Activated CD4-positive, alpha-beta memory T cell treated with anti-CD3 and anti-CD28 coated beads, Interleukin-2, amount 10 ng/mL, durations not matched to agents 7 days and 5 days (primary cell): ENCODE measurements at places on chromosomes 3 and 15. TPM values are rescaled to one million over a fixed set of nuclear protein-coding genes. Genes with fewer than 3 reads are reported as not detected.
A peak's percentile ranks its signal among the peaks of the same experiment; 100 is the strongest.

DNA sequence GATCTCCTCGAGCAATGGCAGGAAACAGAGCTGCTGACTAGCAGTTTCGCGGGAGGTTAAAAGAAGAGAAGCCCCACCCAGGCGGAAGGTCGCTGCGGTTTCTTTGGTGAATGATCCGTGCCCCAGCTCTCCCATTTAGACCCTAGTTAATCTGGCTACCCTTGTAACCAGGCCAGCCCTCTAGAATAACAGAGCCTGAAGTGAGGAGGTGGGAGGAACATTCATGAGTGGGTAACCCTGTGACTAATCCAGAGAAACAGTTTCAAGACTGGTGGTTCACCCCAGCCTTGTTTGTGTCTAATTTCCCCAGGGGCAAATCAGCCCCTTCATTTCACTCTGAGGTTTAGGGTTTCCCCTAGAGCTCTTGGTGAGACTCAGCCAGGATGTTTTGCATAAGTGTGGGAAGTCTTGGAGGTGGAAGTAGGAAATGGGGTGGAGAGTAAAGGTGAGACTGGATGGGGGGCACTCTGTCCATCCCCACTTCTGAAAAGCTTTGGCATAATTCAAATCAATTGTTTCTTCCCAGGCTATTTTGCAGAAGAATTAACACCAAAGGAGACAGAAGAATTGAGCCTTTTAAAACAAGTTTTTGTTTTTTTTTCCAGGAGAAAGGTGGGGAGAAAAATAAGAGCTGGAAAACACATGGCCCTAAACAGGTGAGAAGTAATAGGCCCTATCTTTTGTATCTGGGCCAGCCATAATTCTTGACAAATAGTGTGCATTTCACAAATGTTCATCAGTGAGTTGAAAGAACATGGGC, 303.1 kb downstream of the RPLP1 start:
- H3K27me3 ChIP-seq: peaks cover 23% of the 10 kb centered on the region
- peak overlapping the region; percentile 80 for H3K27ac ChIP-seq
- peaks cover 72% of the 10 kb centered on the region for H3K4me1 ChIP-seq
- peak; percentile 88 for DNase-seq

GRCh38 chr3:181326637-181327223, 337.2 kb upstream of the DNAJC19 start:
- H3K27me3 ChIP-seq: no peaks in the 10 kb centered on the region
- H3K4me3 ChIP-seq: no peak overlapping the region
- no peaks in the 10 kb centered on the region for H3K36me3 ChIP-seq
- H3K4me1 ChIP-seq: no peaks in the 10 kb centered on the region
- DNase-seq: no peak
- H3K27ac ChIP-seq: no peak overlapping the region

GRCh38 chr3:64262574-64263114, 37.4 kb upstream of the PRICKLE2 start:
- H3K27me3 ChIP-seq: peaks cover 14% of the 10 kb centered on the region
- no peaks in the 10 kb centered on the region for H3K36me3 ChIP-seq
- H3K27ac ChIP-seq: no peak overlapping the region
- no peak overlapping the region for H3K4me3 ChIP-seq

Gene ATP8B4
- 20.7 TPM for total RNA-seq

- no peaks in the 10 kb centered on the region for H3K4me1 ChIP-seq
- no peak overlapping the region for H3K4me3 ChIP-seq
- H3K36me3 ChIP-seq: no peaks in the 10 kb centered on the region
- DNase-seq: no peak
- peaks cover 24% of the 10 kb centered on the region for H3K27me3 ChIP-seq
Observed at GRCh38 chr15:80547264-80547663, 143.1 kb downstream of the ARNT2 start.

GRCh38 chr3:31180274-31180673, 285.8 kb upstream of the GADL1 start:
- H3K4me3 ChIP-seq: no peak overlapping the region
- no peak for DNase-seq
- H3K4me1 ChIP-seq: peaks cover 3% of the 10 kb centered on the region
- H3K36me3 ChIP-seq: peaks cover 3% of the 10 kb centered on the region
